T-helper 17 cell (primary cell): ENCODE measurements at places on chromosomes 5 and 9. TPM values are rescaled to one million over a fixed set of nuclear protein-coding genes. Genes with fewer than 3 reads are reported as not detected.

- H3K4me3 ChIP-seq = no peak overlapping the region
- no peak overlapping the region for H3K27ac ChIP-seq
- H3K4me1 ChIP-seq = peaks cover 3% of the 10 kb centered on the region
- peaks cover 3% of the 10 kb centered on the region for H3K36me3 ChIP-seq
Observed at GRCh38 chr9:125794708-125795107, 47.5 kb downstream of the PBX3 start.

DNA sequence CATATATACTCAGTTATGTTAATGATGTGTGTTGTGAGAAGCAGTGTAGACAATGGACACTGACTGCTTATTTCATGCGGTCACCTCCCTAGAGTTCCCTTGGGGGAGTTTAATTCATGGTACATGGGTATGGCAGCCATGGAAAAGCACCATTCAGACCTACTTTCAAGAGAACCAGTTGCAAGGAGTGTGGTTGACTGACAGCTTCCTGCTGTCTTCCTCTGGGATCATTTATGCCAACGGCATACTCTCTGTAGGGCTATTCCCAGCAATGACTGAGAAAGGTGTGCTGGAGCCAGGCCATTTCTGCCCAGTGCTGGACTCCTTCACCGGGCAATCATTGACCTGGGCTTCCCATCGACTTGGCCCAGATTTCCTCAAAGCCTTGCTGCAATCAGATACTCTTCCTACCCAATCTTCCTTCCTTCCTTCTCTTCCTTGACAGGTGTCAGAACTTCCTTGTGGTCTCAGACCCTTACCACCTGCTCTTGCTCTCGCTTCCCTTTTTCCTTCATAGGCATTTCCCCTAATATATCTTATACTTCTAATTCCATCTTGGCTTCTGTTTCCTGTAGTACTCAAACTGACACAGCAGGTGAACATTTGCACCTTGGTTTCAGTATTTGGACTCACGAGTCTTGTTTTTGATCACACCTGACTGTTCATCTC is 3.4 kb upstream of the CLINT1 start:
- no peak overlapping the region for H3K4me3 ChIP-seq
- no peak overlapping the region for H3K27ac ChIP-seq
- DNase-seq = no peak
- H3K4me1 ChIP-seq = peaks cover 33% of the 10 kb centered on the region
- peaks cover 5% of the 10 kb centered on the region for H3K36me3 ChIP-seq

- DNase-seq = no peak
- H3K27me3 ChIP-seq = peaks cover 27% of the 10 kb centered on the region
- H3K4me3 ChIP-seq = no peak overlapping the region
- H3K36me3 ChIP-seq = no peaks in the 10 kb centered on the region
- no peak overlapping the region for H3K27ac ChIP-seq
Observed at GRCh38 chr9:38431116-38431515, 6.9 kb upstream of the IGFBPL1 start.

GRCh38 chr5:72653586-72653985 is 146.4 kb upstream of the ZNF366 start:
- H3K4me1 ChIP-seq = no peaks in the 10 kb centered on the region
- peaks cover 34% of the 10 kb centered on the region for H3K27me3 ChIP-seq
- no peak overlapping the region for H3K27ac ChIP-seq

DNA sequence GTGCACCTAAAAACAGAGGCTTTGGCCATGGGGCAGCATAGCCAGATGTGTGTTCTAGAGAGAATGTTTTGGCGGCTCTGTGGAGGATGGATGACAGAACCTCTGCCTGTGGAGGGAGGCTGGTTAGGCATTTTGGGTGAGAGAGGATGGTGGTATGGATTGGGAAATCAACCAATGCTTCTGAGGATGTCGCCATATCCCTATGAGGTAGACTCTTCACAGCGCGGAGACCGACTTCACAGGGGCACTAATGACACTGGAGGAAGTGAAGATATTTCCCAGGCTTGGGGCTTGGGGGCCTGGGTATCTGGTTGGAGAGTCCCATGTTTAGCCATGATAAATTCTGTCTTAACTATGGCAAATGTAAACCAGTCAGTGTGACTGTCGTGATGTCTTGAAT is 140.6 kb upstream of the KLF4 start:
- no peak overlapping the region for H3K27ac ChIP-seq
- H3K4me3 ChIP-seq = no peak overlapping the region
- H3K27me3 ChIP-seq = no peaks in the 10 kb centered on the region
- DNase-seq = no peak
- no peaks in the 10 kb centered on the region for H3K4me1 ChIP-seq

DNA sequence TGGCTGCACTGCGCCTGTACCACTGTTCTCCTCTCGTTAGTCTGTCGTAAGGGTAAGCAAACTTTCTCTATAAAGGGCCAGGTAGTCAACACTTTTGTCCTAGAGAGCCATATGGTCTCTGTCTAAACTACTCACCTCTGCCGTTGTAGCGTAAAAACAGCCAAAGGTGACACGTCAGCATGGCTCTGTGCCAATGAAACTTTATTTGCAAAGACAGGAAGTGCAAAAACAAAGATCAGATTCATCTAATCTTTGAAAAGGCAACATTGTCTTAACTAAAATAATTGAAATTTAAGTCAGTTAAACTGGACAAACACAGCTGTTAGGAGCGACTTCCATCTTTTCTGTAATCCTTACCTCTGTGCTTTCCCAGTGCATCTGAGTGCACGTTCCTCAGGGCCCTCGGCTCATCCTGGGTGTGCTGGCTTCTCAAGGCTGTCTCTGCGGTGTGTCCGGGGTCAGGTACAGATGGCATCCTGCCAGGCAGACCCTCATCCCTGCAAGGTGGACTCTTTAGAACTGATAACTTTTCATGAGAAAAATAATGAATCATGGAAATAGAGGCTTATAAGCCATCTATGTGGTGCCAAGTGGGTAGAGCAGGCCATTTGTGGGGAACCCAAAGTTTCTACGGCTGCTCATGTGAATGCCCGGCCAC is 35.2 kb upstream of the IRX4 start:
- H3K4me3 ChIP-seq = no peak overlapping the region
- H3K4me1 ChIP-seq = peaks cover 2% of the 10 kb centered on the region
- peaks cover 4% of the 10 kb centered on the region for H3K36me3 ChIP-seq

The CCL27 gene
- not detected for total RNA-seq

The TXN gene
- total RNA-seq = 102 TPM
